ENCODE measurements at places on chromosomes 5 and 9. TPM values are rescaled to one million over a fixed set of nuclear protein-coding genes. Genes with fewer than 3 reads are reported as not detected.

The TNFSF8 gene
- not detected for total RNA-seq

The ZNF608 gene
- total RNA-seq = 64.4 TPM

The C5orf46 gene
- total RNA-seq = not detected

The CDX1 gene
- total RNA-seq = 1.0 TPM

DNA sequence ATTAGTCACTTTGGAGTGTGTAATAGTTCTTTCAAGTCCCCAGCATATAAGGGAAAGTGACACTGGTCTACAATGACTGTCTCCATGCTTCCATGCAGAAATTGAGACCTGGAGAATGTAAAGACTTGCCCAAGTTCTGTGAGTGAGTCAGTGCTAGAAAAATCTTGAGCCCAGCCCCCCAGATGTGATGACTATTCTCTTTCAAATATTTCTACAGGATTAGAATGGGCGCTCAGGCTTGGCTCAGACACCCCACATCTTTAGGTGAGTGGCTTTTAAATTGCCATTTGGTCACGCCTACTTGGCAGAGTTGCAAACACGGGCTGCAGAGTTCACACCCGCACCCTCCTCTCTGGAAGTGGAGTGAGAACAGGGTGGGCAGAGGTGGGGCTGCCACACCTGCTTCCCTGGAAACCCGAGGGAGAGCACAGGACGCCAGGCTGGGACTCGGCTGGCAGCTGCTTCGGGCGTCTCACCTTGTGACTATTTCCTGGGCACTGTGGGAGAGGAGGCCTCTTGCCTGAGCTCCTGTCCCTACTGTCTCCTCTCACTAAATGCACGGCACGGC lies 37.6 kb downstream of the ROPN1L start:
- peaks cover 31% of the 10 kb centered on the region for H3K4me1 ChIP-seq
- H3K27me3 ChIP-seq = peaks cover 13% of the 10 kb centered on the region
- no peak overlapping the region for H3K4me3 ChIP-seq
- DNase-seq = no peak
- H3K36me3 ChIP-seq = no peaks in the 10 kb centered on the region

- no peak overlapping the region for H3K27ac ChIP-seq
- H3K4me1 ChIP-seq = no peaks in the 10 kb centered on the region
- peaks cover 49% of the 10 kb centered on the region for H3K27me3 ChIP-seq
- no peak for DNase-seq
Measured at GRCh38 chr5:132025403-132025971, 14.0 kb upstream of the ACSL6 start.

DNA sequence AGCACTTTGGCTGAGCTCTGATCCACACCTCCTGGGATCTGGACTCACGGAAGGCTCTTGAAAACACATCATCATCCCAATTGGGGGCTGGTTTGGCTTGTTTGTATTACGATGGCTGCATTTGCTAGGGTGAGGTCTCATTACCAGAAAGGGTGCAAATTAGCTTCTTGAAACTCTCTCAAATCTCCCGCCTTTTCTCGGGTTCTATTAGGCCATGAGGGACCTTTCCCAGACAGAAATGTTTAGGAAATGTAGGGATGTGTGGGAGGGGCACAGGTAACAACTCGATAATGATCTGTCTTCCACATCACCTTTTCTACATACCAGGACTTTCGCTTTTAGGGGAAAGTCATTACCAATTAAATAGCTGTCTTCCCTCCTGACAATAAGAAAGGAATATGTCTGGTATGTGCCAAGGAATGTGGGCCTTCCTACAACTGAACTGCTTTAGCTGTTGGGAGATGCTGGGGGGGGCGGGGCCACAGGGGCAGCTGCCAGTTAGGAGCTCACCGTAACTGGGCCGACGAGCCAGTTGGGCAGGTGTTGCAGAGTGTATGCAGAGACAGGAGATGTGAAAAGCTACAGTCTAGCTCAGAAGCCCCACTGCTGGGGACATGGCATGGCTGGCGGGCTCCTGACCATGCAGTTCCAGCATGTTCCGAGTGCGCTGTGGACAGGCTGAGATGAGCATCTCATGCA lies 71.2 kb downstream of the AK8 start:
- no peak overlapping the region for H3K27ac ChIP-seq
- no peaks in the 10 kb centered on the region for H3K4me1 ChIP-seq
- no peaks in the 10 kb centered on the region for H3K36me3 ChIP-seq
- no peak overlapping the region for H3K4me3 ChIP-seq
- peaks cover 69% of the 10 kb centered on the region for H3K27me3 ChIP-seq

DNA sequence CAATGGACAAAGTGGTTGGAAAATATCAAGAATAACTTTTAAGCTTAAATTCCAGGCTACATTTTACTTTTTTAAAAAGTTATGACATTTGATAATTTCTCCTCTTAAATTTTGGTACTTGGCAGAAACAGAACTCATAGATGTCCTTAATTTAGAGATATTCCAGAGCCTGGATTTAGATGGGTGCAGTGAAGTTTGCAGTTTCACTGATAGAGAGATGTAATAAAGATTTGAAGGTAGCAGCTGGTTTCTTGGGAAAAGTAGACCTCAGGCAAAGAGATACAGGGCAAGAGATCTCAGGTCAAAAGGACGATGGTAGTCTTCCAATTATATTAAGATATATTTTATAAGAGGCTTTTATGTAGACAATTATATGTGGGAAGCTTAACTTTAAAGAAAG lies 134.6 kb downstream of the ISL1 start:
- H3K36me3 ChIP-seq = no peaks in the 10 kb centered on the region
- H3K27me3 ChIP-seq = peaks cover 4% of the 10 kb centered on the region

- H3K36me3 ChIP-seq = no peaks in the 10 kb centered on the region
- peak overlapping the region; percentile 85 for H3K27ac ChIP-seq
- no peak for DNase-seq
- H3K27me3 ChIP-seq = no peaks in the 10 kb centered on the region
Measured at GRCh38 chr9:22107202-22108045, 98.3 kb upstream of the CDKN2B start.

DNA sequence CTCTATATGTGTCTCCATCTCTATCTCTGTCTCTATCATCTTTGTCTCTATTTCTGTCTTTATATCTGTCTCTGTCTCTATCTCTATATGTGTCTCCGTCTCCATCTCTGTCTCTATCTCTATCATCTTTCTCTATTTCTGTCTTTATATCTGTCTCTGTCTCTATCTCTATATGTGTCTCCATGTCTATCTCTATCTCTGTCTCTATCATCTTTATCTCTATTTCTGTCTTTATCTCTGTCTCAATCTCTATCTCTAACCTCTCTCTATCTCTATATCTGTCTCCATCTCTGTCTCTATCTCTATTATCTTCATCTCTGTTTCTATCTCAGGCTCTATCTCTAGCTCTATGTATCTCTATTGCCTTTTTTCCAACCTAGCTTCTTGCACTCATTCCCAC lies 37.0 kb downstream of the IRX4 start:
- no peak for DNase-seq
- H3K27me3 ChIP-seq = peaks cover 15% of the 10 kb centered on the region
- no peaks in the 10 kb centered on the region for H3K36me3 ChIP-seq
- peaks cover 1% of the 10 kb centered on the region for H3K4me1 ChIP-seq
- no peak overlapping the region for H3K4me3 ChIP-seq
- no peak overlapping the region for H3K27ac ChIP-seq

- peaks cover 16% of the 10 kb centered on the region for H3K27me3 ChIP-seq
- H3K27ac ChIP-seq = no peak overlapping the region
- no peak for DNase-seq
Measured at GRCh38 chr9:36744678-36745077, 172.0 kb downstream of the MELK start.

- no peaks in the 10 kb centered on the region for H3K36me3 ChIP-seq
- no peak overlapping the region for H3K27ac ChIP-seq
- H3K27me3 ChIP-seq = peaks cover 7% of the 10 kb centered on the region
- H3K4me1 ChIP-seq = no peaks in the 10 kb centered on the region
- no peak for DNase-seq
- no peak overlapping the region for H3K4me3 ChIP-seq
Measured at GRCh38 chr5:13910637-13911288, 33.7 kb downstream of the DNAH5 start.

- peak overlapping the region; percentile 83 for H3K4me3 ChIP-seq
- peak overlapping the region; percentile 88 for H3K27ac ChIP-seq
- H3K36me3 ChIP-seq = peaks cover 17% of the 10 kb centered on the region
Measured at GRCh38 chr5:172450861-172451695, 3.2 kb downstream of the SH3PXD2B start.

DNA sequence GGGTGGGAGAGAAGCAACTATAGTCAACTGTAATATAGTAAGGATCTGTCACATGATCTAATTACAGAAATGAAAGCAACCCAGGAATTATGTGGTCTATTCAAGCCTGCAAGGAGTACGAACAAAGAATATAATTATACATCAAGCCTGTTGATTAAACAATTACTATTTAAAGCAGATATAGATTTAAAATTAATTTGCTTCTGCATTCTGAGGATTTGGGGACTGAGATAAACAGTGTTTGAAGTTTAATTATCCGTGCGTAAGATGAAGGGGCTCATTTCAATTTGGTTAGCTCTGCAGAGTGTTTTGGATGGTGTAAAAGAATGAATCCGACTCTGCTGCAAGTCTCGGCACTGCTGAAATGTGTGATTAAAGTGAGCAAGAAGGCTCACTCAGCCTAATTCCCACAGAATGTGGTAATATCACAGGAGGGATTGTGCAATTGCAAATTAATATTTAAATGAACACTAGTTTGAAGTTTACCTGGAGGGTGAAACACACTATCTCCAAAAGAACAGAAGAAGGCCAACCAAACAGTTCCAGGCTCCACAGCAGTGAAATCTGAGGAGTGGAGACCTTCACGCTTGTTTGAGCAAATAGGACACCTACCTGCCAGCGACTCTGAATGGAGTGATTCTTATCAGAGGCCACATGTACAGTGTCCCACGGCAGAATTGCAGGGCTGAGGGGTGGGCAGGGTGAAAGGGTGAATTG lies 420.6 kb upstream of the SLC30A5 start:
- H3K27ac ChIP-seq = no peak overlapping the region
- no peak overlapping the region for H3K4me3 ChIP-seq
- peaks cover 3% of the 10 kb centered on the region for H3K4me1 ChIP-seq
- no peaks in the 10 kb centered on the region for H3K36me3 ChIP-seq
- peaks cover 2% of the 10 kb centered on the region for H3K27me3 ChIP-seq

- no peak for DNase-seq
- H3K27me3 ChIP-seq = peaks cover 11% of the 10 kb centered on the region
- H3K4me1 ChIP-seq = peaks cover 9% of the 10 kb centered on the region
- no peak overlapping the region for H3K27ac ChIP-seq
Measured at GRCh38 chr5:67581203-67581602, 384.6 kb upstream of the CD180 start.

- H3K4me3 ChIP-seq = no peak overlapping the region
- peaks cover 8% of the 10 kb centered on the region for H3K27me3 ChIP-seq
- no peaks in the 10 kb centered on the region for H3K4me1 ChIP-seq
- H3K36me3 ChIP-seq = no peaks in the 10 kb centered on the region
- no peak overlapping the region for H3K27ac ChIP-seq
Measured at GRCh38 chr5:133663397-133664054, 51.2 kb upstream of the FSTL4 start.

- DNase-seq = no peak
- H3K27ac ChIP-seq = no peak overlapping the region
- no peak overlapping the region for H3K4me3 ChIP-seq
- H3K4me1 ChIP-seq = no peaks in the 10 kb centered on the region
Measured at GRCh38 chr9:100368672-100369071, 15.9 kb upstream of the TEX10 start.

DNA sequence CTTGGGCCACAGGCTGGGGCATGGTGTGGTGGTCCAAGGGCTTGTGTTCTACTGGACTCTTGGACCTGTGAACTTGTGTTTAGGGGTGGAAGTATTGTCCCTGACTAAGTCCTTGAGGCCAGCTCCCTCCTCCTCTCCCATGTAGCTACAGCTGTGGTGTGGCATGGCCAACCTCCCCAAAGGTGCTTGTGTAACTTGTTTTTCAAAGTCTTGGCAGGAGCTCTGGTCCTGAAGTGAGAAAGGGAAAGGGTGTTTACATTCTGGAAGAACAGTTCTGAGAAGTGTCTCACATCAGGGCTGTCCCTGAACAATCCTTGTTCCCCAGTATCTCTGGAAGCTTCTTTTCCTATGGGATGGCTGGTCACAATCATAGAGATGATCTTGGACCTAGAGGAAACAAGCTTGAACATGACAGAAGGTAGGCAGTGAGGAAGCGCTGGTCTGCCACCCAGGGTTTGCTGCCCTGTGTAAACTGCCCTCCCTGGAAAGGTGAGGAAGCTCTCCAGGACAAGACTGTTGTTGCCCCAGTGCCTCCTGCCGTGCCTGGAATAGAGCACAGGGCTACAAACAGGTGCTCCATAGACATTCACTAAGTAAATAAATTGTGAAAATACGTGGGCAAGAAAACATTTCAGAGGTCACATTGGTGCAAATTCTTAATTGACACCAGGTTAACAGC lies 64.6 kb upstream of the KLF9 start:
- no peak for DNase-seq
- H3K4me3 ChIP-seq = no peak overlapping the region
- peak overlapping the region; percentile 98 for H3K27ac ChIP-seq
- H3K27me3 ChIP-seq = no peaks in the 10 kb centered on the region
- H3K36me3 ChIP-seq = no peaks in the 10 kb centered on the region

DNA sequence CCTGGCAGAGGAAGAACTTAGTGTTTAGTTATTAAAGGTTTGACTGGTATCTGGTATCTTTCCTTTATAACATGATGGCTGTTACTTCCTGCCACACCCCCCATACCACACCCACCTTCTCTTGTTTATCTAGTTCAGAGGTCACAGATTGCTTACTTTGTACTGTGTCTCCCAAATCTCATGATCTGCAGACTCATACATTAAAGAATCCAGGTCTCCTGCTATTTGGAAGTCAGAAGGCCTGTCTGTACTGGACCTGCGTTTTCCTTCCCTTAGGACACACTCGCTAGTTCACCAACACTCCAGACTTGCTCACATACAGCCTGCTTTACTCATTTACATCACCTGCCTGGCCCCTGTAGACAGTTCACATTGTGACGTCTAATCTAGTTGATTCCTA lies 39.3 kb downstream of the NUDT12 start:
- DNase-seq = no peak
- H3K27me3 ChIP-seq = no peaks in the 10 kb centered on the region
- H3K36me3 ChIP-seq = no peaks in the 10 kb centered on the region

Measured in osteocyte (in vitro differentiated cells).